ENCODE measurements at places on chromosomes 3 and 15. TPM values are rescaled to one million over a fixed set of nuclear protein-coding genes. Genes with fewer than 3 reads are reported as not detected.

DNA sequence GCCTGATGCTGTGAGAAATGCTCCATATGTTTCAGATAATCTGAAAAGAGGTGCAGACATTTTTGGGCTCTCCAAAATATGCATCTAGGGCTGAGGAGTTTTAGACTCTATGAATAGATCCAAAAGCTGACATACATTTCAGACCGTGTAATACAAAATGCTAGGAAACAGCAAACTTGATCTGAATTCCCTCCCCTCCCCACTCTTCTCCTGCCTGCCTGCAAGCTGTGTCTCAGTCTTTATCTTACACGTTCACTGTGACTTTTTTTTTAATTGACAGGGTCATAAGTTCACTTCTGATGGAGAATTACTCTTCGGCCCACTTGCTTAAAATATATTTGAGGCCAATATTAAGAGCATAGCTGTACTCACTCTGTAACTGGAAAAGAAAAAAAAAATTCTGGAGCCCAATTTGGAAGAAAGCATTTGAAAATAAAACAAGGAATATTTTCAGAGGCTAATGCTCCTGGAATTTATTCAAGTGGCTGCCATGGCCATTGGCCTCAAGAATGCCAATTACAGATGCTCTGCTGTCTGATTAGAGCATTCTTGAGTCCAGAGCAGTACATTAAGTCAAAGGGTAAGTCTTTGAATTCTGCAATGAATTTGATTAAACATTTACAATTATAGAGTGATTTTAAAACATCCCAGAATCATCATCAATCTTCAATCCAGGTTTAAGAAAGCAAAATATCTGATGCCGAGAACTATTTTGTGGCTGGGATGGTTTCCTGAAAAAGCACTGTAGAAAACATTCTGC, 146.2 kb upstream of the SEMA6D start:
- no peak for DNase-seq

- DNase-seq, result no peak
Measured at GRCh38 chr3:163722405-163722804, 1355.9 kb downstream of the SI start.

DNA sequence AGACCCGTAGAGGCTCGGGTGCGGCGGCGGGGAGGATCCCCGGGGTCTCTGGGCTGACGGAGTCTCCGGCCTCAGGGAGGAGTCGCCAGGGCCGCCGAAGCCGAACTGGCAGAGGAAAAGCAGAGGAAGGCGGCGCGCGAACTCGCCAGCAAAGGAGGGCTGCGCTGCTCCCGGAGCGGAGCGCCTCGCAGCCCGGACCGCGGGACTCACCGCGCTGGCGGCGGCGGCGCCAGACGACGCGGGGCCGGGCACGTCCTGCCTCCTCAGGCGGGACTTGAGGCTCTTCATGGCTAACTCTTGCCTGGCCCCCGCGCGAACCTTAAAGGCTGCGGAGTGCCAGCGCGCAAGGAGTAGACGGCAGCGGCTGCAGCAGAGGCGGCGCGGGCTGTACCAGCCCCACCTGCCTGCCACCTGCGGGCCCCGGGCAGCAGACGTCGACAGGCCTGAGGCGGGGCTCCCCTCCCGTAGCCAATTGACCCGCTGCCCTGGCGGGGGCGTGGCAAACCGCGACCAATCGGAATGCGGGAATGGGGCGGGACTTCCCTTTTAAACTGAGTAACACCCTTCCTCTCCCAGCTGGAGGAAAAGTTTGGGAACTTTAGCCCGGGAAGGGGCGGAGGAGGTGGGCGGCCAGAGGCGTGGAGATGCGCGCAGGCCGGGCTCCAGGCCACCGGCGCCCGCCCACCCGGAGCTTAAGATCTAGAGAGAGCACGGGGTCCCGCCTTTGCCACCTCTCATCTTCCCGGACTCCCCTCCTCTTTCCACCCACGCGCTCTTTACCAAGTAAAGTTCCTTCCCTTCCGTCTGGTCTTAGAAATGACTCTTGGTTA, at the start of gene UACA:
Gene UACA (minus strand): TSS at position 439 of the 830 bp plus-strand sequence. CDS start 151 bp downstream, at position 288.
- peak; percentile 80 for DNase-seq

DNA sequence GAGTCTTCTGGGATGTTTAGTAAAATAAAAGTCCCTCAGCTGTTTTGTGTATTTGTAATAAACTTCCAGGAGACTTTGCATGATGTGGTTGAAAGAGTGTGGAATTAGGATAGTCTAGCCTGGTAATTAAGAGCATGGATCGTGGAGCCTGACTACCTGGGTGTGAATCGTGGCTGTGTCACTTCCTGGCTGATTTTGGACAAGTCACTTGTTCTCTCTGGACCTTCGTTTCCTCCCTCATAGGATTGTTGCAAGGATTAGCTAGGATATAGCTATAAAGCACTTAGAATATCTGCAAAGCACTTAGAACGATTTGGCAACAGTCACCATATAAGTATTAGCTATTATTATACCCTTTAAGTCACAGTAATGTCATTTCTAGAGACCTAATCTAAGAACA, 40.2 kb downstream of the SLMAP start:
- no peak for DNase-seq

The CEP19 gene
- 5.2 TPM for total RNA-seq

The LARP6 gene
- 0.36 TPM for total RNA-seq

The FGF12 gene
- not detected for total RNA-seq

The RPN1 gene
- 133 TPM for total RNA-seq

GRCh38 chr3:125052624-125053303, 3.0 kb downstream of the HEG1 start:
- DNase-seq, result no peak

- no peak for DNase-seq
Measured at GRCh38 chr3:24605511-24606028, 110.9 kb upstream of the THRB start.

The CCDC54 gene
- total RNA-seq, result not detected

The ABI3BP gene
- not detected for total RNA-seq

GRCh38 chr3:54951405-54951804, 23.5 kb upstream of the LRTM1 start:
- DNase-seq, result no peak

DNA sequence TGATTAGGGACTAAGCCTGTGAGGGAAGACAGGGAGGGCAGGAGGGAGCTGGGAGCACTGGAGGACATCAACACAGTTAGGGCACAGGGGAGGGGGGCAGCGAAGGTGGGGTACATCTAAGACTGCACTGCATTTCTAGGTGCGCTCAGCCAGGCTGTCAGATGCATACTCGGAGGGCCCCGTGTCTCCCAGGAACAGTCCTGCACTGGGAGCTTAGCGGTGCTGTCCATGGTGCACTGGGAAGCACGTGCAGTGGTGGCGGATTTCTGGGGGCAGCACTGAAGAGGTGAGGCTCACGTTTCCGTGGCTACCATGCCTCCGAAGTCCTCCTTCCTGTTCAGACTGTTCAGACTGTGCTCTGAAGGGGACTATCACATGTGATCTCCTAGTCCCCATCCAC, 54.4 kb downstream of the ROPN1B start:
- DNase-seq, result no peak

GRCh38 chr3:151196434-151196833, 6.6 kb downstream of the GPR171 start:
- DNase-seq, result no peak

The GOLGA8K gene
- 0.29 TPM for total RNA-seq

The MKRN2OS gene
- not detected for total RNA-seq

The CIDEC gene
- total RNA-seq, result not detected

The GNB5 gene
- total RNA-seq, result 16.8 TPM
